ENCODE measurements at places on chromosomes 16 and 17. TPM values are rescaled to one million over a fixed set of nuclear protein-coding genes. Genes with fewer than 3 reads are reported as not detected.

YBX2 gene
- total RNA-seq: 11.8 TPM

HBM gene
- total RNA-seq: not detected

PSMD3 gene
- 140 TPM for total RNA-seq

CHRNE gene
- 0.27 TPM for total RNA-seq

PRSS21 gene
- 75.1 TPM for total RNA-seq

CA7 gene
- not detected for total RNA-seq

TAT gene
- total RNA-seq: not detected

CES3 gene
- 1.9 TPM for total RNA-seq

DNA sequence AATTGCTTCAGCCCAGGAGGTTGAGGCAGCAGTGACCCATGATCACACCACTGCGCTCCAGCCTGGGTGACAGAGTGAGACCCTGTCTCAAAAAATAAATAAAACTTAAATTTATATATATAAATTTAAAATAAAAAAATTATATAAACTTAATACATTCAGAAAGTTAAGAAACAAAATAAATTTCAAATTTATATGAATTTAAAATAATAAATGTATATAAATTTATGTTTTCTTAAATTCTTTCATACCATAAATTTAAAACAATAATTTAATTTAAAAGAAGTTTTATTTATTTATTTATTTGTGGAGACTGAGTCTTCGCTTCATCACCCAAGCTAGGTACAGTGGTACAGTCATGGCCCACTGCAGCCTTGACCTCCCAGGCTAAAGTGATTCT lies 20.2 kb downstream of the LYRM1 start:
- no peak for DNase-seq

GRCh38 chr17:74623693-74624093 lies at the start of gene CD300E:
Gene CD300E, minus strand, starts transcription at chr17:74623738. Its CDS starts 117 bp downstream, at chr17:74623621.
- no peak for DNase-seq

DNA sequence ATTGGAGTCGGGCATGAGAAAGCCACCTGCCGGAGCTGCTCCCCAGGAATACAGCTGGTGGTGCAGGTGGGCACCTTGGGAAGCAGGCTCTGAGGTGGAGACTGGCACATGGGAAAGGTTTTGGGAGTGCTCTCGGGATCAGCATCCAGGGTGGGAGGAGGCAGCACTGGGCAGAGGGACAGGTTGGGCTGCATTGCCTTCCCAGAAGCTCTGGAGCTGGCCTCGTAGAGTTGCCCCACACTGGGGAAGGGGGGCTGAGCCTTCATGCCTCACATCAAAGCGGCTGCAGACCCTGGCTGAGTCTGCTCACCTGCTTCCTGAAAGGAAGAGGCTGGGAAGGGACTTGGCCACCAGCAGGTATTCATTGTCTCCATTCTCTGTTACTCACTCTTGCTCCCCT lies 13.5 kb upstream of the GPRC5B start:
- DNase-seq: no peak

GRCh38 chr17:75152922-75153779 lies 1.2 kb downstream of the JPT1 start:
- DNase-seq: peak; percentile 75

DNA sequence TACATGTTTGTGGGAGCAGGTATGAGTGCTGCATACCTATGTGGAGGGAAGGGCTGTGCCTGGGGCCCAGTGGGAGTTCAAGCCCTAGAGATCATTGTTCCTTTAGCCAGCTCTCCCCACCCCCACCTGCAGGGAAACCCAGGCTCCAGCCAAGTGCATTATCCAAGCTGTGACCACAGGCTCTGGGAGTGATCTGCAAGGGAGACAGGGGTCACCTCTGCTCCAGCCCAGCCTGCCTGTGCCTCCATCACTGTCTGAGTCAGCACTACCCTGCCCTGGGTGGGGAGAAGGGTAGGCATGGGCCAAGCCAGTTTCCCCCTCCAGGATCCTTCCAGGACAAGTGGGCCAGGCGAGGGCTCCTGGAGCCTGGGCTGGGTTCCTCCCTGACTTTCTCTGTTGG lies 32.1 kb upstream of the SBK1 start:
- DNase-seq: no peak

Data from OCI-LY7 (cell line).